ENCODE measurements at places on chromosomes 1 and 21.

GRCh38 chr1:161083748-161084596 is 5.4 kb downstream of the NECTIN4 start:
- DNase-seq = no peak

GRCh38 chr1:117902944-117903343 is 26.5 kb downstream of the GDAP2 start:
- no peak for DNase-seq

DNA sequence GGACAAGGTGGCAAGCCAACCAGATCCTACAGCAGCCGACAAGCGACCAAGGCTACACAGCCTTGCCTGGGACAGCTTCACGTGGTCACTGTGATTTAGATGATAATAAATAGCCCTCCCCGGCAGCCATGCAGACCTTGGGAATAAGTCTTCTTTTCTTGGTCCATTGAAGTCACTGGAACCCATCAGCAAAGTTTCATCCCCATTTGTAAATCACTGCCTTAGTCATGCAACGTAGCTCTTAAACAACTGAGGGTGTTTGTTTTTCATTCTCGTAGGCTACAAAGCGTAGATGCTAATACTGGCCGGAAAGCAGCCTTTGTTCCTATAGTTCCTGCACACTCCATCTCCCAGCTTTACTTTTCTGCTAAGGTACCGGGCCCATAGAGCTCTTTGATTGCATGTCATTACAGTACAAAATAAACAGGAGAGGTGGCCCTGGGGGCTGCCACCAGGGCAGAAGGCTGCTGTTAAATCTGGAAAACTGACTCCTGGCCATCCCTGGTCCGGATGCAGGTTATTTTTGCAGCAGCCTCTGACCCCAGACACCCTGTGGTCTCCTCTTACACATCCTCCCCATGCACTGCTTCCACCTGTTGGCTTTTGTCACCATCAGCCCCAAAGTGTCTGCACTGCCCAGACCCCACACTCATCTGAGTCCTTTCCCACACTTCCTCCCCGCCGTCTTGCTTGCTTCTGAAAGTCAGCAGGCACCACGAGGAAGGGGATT is 105.5 kb downstream of the TOMM20 start:
- no peak for DNase-seq

GRCh38 chr1:184748740-184749139 is 5.9 kb downstream of the EDEM3 start:
- no peak for DNase-seq
